ENCODE measurements at places on chromosomes 12 and 14. TPM values are rescaled to one million over a fixed set of nuclear protein-coding genes. Genes with fewer than 3 reads are reported as not detected.

The GCH1 gene
- total RNA-seq, result 4.4 TPM

The SLC4A8 gene
- total RNA-seq, result not detected

The KRAS gene
- 30.5 TPM for total RNA-seq

The ITGA7 gene
- total RNA-seq, result 22.7 TPM

The TAS2R50 gene
- total RNA-seq, result not detected

The SCNN1A gene
- 1.3 TPM for total RNA-seq

The RAPGEF3 gene
- 25.9 TPM for total RNA-seq

The PLEKHG7 gene
- total RNA-seq, result not detected

The MAP3K9 gene
- total RNA-seq, result 2.0 TPM

The BCL11B gene
- not detected for total RNA-seq

The CISTR gene
- not detected for total RNA-seq

The KRT2 gene
- not detected for total RNA-seq

The USP44 gene
- 2.6 TPM for total RNA-seq

The DCN gene
- total RNA-seq, result 4,675 TPM

The BICDL1 gene
- not detected for total RNA-seq

The KRT74 gene
- total RNA-seq, result not detected

The GPR65 gene
- 0.82 TPM for total RNA-seq

The CEBPE gene
- total RNA-seq, result not detected
